Hematopoietic multipotent progenitor cell treated with erythropoietin and hydrocortisone succinate and interleukin-3 and kit ligand, for 6 days (in vitro differentiated cells): ENCODE measurements at places on chromosomes 2 and 18.

DNA sequence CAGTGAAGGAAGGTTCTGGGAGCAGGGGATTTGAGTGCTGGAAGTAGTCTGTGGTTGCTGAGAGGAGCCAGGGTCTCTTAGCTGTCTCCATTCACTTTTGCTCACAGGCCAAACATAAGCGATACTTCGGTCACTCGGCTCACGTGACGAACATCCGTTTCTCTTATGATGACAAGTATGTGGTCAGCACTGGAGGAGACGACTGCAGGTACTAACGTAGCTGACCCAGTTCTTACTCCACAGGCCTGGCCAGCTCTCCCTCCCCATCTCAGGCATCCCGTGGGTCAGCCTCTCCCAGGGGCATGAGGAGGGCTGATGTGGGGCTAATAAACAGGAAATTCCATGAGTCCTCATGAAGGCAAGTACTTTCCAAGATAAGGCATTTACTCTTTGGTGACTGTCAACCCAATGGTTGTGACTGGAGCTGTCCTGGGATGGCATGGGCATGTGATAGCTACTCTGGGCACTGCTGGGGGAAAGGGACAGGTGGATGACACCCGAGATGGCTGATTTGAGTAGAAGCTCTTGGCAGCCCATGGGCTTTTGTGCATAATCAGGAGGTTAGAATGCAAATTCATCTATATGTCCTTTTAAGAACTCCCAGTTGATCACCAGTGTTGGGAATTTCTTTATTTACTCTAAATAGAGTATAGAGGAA, 81.6 kb downstream of the RTN4 start:
- DNase-seq: no peak

DNA sequence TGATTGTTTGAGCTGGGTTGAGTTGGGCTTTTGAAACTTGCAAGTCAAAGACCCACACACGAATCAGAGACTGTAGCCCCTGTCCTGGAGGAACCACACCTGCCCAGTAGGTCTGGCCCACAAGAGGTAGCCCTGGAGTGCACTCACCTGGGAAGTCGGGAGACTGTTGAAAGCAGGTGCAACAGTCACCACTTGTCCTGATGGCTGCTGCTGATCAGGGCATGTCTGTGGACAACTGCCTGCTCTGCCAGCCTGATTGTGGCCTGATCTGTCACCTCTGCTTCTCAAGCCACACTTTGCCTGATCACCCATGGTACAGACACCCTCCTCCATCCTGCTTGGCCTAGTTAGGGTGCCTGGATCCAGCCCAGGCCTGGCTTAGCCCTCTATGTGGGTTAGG, 105.0 kb upstream of the HAAO start:
- no peak for DNase-seq

DNA sequence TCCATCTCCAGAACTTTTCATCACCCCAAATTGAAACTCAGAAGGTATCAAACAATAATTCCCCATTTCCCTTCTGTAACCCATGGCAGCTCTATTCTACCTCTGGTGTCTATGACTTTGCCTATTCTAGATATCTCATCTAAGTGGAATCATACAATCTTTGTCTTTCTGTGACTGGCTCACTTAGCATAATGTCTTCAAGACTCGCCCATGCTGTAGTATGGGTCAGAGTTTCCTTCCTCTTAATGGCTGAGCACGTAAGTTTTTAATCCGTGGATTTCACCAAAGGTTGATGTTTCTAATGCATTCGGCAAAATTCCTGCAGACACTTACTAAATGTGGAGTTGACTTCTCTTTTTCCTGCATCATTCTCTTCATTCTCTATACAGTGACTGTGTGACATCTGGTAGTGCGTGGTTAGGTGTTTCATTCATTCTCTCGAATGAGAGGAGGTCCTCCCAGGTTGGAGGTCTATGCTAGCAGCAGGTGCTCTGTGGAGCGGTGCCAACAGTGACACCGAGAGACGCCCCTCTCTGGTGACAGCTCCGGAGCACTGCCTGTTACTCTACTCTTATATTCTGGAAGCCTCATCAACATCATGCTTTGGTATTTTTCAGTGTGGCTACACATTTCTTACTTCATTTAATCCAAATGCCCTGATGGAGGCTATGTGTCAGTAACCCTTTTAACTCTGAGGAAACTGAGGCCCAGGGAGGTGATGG, 50.1 kb downstream of the ATOH8 start:
- no peak for DNase-seq

DNA sequence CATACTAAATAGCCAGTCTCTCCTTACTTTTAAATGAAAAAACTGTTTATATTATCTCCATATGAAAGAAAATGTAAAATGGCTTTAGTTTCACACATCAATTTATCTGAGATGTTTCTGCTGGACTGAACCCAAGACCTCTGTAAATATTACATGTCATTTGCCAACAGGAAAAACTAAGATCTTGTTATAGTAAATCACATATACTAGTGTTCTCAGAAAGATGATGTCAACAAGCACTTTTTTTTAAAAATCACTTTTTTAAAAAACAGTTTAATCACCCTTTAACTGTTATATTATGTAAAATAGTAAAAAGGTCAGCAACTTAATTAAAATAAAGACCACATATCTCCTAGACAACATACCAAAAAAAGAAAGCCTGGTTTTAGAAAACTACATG, 46.3 kb downstream of the PTPN2 start:
- no peak for DNase-seq

- no peak for DNase-seq
Observed at GRCh38 chr2:158782136-158782535, 13.0 kb upstream of the DAPL1 start.

GRCh38 chr18:4276953-4277585, 178.0 kb downstream of the DLGAP1 start:
- no peak for DNase-seq

- no peak for DNase-seq
Observed at GRCh38 chr2:181684454-181685149, 4.3 kb upstream of the NEUROD1 start.

DNA sequence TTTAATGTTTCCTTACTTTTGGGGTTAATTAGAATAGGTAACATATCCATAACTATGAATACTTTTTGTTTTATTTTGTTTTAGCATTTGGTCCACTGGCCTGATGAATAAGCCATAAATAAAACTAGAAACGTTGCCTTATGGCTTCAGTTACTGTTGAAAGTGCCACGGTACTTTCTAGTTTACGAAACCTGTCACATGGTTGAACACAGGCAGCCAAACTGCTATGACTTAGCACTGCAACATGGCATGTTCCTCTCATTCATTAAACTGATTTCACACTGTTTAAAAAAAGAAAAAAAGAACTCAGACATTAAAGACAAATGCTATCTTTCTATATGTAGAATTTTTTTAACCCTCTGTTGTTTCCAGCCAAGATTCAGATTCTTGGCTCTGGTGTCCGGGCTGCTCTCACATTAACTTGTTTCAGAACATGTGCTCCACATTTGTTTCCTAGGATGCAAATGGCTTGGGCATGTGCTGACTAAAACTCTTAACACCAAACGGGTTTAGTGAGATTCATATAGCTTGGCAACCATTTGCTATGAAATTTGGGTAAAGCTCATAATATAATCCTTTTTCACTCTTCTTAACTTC, 323.9 kb upstream of the RND3 start:
- peak; percentile 3 for DNase-seq

- no peak for DNase-seq
Observed at GRCh38 chr18:78805840-78806239, 173.8 kb upstream of the SALL3 start.

DNA sequence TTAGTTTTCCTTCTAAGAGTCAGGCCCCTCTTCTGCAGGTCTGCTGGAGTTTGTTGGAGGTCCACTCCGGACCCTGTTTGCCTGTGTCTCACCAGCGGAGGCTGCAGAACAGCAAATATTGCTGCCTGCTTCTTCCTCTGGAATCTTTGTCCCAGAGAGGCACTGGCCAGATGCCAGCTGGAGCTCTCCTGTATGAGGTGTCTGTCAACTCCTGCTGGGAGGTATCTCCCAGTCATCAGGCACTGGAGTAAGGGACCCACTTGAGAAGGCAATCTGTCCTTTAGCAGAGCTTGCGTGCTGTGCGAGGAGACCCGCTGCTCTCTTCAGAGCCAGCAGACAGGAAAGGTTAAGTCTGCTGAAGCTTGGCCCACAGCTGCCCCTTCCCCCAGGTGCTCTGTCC, 4.8 kb downstream of the REG1B start:
- DNase-seq: no peak

GRCh38 chr2:86295066-86295465, 42.4 kb downstream of the REEP1 start:
- DNase-seq: no peak
